Stimulated activated CD8-positive, alpha-beta memory T cell treated with anti-CD3 and anti-CD28 coated beads, Interleukin-15, amount 100 ng/mL, for 1 hour (primary cell): ENCODE measurements at places on chromosomes 7 and 10.

- DNase-seq = no peak
These were observed 35.5 kb downstream of the RBM20 start for GRCh38 chr10:110679486-110680272.

GRCh38 chr7:11120068-11120664 is 146.5 kb downstream of the PHF14 start:
- no peak for DNase-seq

GRCh38 chr7:156735851-156736250 is 95.3 kb downstream of the RNF32 start:
- no peak for DNase-seq

- no peak for DNase-seq
These were observed 39.6 kb upstream of the ATP6V0A4 start for GRCh38 chr7:138837627-138838026.

DNA sequence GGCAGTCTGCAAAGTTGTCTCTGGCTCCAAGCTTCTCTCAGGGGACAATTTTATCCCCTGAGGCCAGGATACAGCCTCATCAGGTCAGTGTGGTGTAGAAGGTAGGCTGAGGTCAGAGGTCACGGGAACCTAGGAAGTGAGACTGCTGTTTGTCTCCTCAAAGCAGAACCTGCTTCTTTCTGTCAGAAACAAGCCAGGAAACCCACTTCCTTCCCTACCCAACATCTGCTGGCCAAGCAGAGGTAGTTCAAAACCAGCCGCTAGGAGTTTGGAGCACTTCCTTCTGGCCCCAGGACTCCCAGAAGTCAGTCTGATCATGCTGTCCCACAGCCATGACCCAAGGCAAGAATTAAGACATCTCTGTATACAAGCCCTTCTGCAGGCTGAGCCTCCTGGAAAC is 12.2 kb downstream of the CLRN3 start:
- no peak for DNase-seq
